ENCODE measurements at places on chromosomes 3 and 15.

- DNase-seq = no peak
Observed at GRCh38 chr3:50120364-50121071, 31.8 kb downstream of the RBM5 start.

- DNase-seq = no peak
Observed at GRCh38 chr15:80743189-80743833, 35.9 kb upstream of the CEMIP start.

DNA sequence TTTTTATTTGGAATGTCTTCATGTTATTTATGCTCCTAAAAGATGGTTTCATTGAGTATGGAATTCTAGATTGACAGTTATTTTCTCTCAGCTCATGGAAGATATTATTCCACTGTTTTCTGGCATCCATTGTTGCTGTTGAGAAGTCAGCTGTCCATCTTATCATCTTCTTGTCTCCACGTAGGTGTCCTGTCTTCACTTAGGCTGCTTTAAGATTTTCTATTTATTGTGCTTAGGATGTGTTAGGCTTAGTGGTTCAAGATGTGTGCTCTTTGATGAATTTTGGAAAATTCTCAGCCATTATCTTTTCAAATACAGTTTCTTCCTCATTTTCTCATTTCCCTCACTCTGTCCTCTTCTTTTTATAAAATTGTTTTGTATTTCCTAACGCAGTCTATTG is 52.0 kb downstream of the SNRK start:
- DNase-seq = no peak

- DNase-seq = peak; percentile 34
Observed at GRCh38 chr3:50617096-50617791, at the start of gene MAPKAPK3. Gene MAPKAPK3, plus strand, starts transcription at chr3:50617151. Its CDS starts 415 bp downstream, at chr3:50617566.

DNA sequence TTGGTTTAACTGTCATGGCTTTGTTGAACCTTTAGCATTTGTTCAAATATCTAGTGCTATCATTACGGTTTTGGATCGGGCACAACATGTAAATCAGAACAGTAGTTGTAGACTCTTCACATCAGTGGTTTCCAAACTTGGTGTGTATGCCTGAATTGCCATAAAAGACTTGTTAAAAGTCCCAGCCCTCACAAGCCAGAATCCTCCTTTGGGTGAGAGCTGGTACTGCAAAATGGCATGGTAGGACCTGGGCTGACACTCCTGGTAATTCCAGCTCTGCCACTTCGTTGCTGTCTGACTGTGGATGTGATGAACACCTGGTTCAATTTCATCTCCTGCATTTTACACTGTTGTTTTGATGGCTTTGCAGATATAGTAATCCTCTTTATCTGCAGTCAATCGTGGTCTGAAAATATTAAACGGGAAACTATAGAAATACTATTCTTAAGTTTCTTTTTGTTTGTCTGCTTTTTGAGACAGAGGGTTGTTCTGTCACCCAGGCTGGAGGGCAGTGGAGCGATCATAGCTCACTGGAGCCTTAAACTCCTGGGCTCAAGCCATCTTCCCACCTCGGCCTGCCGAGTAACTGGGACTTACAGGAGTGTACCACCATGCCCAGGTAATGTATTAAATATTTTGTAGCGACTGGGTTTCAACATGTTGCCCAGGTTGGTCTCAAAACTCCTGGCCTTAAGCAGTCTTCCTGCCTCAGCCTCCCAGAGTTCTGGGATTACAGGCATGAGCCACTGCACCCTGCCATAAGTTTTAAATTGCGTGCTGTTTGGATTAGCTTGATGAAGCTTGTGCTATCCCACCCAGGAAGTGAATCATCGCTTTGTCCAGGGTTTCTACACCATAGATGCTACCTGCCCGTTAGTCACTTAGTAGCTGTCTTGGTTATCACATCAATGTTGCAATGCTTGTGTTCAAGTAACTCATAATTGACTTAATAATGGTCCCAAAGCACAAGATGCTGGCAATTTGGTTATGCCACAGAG is 61.6 kb downstream of the RAB7A start:
- DNase-seq = peak; percentile 73

- DNase-seq = no peak
Observed at GRCh38 chr3:49771340-49771938, 14.9 kb downstream of the IP6K1 start.

GRCh38 chr3:154666542-154666941 is 236.6 kb upstream of the GPR149 start:
- DNase-seq = no peak

GRCh38 chr15:95512906-95513305 is 817.6 kb upstream of the NR2F2 start:
- DNase-seq = no peak

DNA sequence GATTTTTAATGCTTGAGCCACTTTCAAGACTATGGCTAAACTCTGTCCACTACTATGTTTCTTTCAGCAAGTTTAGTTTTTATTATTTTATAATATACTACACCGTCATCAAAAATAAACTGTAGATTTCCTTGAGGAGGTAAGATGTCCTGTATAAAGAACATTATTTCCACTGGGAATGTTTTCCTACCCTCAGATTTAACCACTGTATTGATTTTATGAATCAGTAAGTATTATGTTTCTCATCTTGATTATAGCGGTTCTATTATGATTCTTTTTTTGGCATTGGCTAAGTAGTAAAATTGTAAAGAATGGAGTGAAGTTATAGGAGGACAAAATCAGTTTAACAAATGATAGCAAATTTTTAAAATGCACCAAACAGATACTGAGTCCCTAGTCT is 44.4 kb downstream of the ADAM10 start:
- no peak for DNase-seq

DNA sequence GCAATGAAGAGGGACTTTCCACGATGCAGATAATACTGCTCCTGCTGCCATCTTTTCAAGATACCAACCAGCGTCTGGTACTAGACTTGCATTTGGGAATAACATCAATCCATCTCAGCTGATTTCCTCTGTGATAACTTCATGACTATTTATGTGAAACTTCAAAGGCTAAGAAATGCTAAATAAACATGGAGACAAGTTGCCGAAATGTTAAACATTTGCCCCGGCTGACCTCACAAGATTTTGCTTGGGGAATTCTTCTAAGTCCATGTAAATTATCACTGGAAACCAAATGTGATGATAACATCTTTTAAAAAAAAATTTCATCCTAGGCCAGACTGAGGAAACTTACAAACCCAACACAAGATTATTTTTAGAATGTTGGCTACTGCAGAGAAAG is 185.8 kb upstream of the PRICKLE2 start:
- no peak for DNase-seq

GRCh38 chr3:78589778-78590177 is 1178.0 kb downstream of the ROBO1 start:
- no peak for DNase-seq

DNA sequence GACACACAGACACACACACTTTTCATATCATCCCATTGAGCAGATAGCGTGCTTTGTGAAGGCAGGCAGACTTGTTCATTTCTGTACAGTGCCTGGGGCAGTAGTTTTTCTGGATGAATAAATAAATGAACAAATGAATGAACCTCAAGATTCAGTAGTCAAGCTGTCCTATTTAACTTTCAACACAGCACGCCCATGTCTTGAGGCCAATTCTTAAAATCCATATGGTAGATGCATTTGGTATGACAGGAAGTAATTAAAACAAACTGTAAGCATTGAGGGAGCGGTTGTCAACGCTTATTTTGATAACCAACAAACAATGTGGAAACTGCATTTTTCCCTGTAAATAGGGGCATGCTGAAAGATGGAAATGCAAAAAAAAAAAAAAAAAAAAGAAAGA is 80.0 kb upstream of the BNC1 start:
- no peak for DNase-seq

DNA sequence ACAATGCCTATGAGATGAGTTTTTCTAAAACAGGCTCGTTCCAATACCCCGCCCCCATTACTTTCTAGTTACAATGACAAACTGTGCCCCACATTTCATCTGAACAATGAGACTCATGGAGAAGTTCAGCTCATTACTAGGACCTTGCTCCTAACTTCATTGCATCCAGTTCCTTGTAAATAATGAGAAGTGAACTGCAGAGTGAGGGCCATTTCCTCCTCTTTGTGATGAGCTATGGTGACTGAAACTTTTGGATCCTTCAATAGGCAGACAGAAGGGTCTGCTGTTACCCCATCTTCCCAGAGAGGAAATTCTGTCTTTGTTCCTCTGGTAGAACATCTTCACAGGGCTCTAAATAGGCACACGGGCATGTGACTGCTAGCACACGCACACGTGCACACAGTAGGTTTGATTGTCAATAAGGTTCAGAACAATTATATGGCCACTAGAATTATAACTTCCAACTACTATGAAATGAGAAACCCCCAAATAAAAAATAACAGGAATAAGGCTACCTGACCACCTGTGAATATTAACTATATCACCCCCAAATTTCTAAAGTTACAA is 51.8 kb downstream of the SERP1 start:
- no peak for DNase-seq

DNA sequence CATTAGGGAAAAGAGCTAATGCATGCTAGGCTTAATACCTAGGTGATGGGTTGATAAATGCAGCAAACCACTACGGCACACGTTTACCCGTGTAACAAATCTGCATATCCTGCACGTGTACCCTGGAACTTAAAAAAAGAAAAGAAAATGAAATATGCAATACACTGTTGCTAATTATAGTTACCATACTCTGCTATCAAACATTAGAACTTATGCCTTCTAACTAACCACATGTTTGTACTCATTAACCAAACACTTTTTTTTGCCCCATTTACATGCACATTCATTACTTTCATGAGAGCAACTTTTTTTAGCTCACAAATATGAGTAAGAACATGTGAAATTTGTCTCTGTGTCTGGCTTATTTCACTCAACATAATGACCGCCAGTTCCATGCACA is 253.1 kb downstream of the CGGBP1 start:
- DNase-seq = no peak

DNA sequence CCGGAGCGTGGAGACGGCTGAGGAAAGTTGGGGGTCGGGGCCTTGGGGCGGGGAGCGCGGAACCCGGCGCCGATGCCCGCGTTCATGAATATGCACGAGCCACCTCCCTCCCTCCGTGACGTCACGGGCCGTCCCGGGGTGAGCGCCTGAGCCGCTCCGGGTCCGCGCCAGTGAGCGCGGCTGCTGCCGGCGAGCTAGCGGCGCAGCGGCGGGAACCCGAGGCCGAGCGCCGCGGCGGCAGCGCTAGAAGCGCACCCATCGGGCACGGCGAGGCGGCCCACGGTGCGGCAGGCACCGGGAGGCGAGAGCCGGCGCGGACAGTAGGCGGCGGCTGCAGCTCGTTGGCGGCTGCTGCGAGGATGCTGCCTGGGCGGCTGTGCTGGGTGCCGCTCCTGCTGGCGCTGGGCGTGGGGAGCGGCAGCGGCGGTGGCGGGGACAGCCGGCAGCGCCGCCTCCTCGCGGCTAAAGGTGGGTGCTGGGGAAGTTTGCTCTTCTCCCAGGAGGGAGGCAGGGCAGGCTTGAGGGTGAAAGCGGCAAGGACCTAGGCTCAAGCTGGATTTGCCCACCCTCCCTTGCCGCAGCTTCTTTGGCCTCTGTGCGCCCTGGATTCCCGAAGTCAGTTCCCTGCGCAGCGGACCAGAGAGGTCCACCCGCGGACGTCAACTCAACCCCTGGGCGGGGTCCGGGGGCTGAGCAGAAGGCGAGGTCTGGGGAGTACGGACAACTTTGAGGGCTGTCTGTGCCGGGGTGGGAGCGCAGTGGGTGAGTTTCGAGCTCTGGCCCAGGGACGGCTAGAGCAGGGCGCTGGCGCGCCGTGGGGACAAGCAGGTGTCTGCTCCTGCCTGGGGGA is at the start of gene CLSTN2:
CLSTN2 (plus strand) TSS at position 170 of the 850 bp plus-strand sequence.
- DNase-seq = no peak

- no peak for DNase-seq
Observed at GRCh38 chr3:11155341-11156025, 1.2 kb downstream of the HRH1 start.

GRCh38 chr3:54877730-54878129 is 50.1 kb downstream of the LRTM1 start:
- no peak for DNase-seq

GRCh38 chr15:77855871-77856270 is 221.6 kb downstream of the TBC1D2B start:
- DNase-seq = no peak

DNA sequence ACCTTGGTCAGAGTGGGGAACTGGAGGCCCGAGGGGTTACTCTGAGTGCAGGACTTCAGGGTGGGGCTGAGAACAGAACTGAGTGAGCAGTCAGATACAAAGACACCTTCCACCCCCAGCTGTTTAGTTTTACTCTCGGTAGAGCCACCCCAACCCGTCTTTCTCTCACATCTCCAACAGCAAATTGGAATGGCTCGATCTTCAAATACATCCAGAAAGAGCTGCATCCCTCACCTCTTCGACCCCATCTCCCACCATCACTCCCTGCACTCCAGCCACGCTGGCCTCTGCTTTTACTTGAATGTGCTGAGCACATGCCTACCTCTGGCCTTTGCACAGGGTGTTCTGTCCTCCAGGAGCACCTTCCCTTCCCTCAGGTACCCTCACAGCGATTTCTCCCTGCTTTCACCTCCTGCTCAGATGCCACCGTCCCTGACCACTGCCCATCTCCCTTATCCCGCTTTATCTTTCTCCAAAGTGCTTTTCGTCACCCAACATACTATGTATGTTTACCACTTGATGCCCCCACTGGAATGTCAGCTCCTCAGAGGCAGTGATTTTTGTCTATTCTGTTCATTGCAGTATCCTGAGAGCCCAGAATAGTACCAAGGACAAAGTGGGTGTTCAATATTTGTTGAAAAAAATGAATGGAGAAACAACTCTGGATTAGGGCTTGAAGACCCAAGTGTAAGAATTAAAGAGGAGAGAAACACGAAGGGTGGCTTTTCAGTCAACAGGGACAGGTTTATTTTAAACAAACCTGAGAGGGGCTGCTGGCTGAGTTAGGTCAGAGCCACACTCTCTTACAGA is 4.4 kb downstream of the CHCHD4 start:
- no peak for DNase-seq

GRCh38 chr3:108346301-108347227 is 50.2 kb downstream of the HHLA2 start:
- DNase-seq = no peak

DNA sequence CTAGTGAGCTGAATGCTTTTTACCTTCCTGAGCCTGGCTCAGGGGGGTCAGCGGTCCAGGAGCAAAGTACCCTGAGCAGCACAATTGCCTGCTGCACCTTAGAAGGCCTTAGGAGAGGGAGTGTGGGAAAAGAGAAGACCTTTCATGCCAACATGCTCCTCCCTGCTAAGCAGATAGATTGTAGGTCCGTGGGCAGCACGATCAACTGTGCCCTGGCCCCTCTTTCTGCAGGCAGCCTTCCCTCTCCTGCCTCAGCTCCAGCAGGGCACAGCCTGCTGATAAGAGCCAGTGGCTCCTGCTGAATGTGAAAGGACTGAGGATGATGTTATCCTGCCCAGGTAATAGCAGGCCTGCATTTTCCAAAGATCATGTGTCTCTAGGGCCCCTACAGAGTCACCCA is 4.1 kb downstream of the CORO2B start:
- DNase-seq = no peak

GRCh38 chr3:149386299-149386606 is 8.8 kb upstream of the TM4SF1 start:
- DNase-seq = no peak

GRCh38 chr3:184710870-184711492 is 883 bp downstream of the MAGEF1 start:
- DNase-seq = peak; percentile 21
